ENCODE measurements at places on chromosomes 13 and 19. TPM values are rescaled to one million over a fixed set of nuclear protein-coding genes. Genes with fewer than 3 reads are reported as not detected.

Gene NANOS3
- total RNA-seq = not detected

Gene ADM5
- total RNA-seq = 1.8 TPM

DNA sequence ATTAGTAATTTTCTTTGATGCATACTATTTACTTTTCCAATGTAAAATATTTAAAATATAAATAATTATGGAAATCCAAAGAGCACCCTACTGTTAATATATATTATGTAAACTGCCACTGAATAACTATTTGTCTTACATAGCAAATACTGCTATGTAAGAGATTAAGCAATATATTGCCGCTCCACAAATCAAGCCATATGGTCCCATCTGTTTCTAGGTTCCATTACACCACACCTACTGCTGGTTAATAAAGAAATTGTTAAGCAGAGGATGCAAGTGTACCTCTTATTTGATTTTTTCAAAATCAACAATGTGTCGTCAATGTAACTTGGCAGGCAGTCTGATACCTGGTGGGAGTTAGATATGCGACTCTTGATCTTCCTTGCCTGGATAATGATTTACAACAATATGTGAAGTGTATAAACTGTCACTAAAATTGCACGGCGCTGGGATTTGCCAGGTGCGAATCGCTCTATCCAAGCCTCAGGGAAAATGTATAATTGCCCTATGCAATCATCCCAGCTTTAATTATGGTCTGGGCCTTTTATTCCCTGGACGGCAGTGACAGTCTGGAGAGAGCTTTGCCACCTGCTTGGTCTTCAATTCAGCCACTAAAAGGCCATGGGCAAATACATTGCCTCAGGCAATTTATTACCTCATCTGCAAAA is 16.0 kb downstream of the SMAD9 start:
- H3K4me3 ChIP-seq = no peak overlapping the region
- H3K27ac ChIP-seq = no peak overlapping the region
- no peaks in the 10 kb centered on the region for H3K36me3 ChIP-seq
- no peaks in the 10 kb centered on the region for H3K27me3 ChIP-seq
- no peaks in the 10 kb centered on the region for H3K4me1 ChIP-seq

DNA sequence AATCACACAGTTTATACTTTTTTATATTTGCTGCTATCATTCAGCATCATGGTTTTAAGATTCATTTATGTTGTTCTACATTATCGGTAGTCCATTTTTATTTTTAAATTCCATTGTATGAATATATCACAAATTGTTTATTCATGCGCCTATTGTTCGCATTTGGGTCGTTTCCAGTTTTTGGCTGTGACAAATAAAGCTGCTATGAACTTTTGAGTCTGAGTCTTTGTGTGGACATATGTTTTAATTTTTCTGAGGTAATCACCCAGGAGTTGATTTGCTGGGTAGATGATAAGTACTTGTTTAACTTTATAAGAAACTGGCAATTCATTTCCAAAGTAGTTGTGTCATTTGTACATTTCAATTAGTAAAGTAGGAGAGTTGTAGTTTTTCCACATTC is 74.2 kb upstream of the CSNK1A1L start:
- H3K27ac ChIP-seq = no peak overlapping the region
- DNase-seq = no peak

- no peak overlapping the region for H3K27ac ChIP-seq
- no peaks in the 10 kb centered on the region for H3K4me1 ChIP-seq
- H3K4me3 ChIP-seq = no peak overlapping the region
- H3K27me3 ChIP-seq = peaks cover 82% of the 10 kb centered on the region
Observed at GRCh38 chr13:77423296-77423695, 96.4 kb upstream of the MYCBP2 start.

DNA sequence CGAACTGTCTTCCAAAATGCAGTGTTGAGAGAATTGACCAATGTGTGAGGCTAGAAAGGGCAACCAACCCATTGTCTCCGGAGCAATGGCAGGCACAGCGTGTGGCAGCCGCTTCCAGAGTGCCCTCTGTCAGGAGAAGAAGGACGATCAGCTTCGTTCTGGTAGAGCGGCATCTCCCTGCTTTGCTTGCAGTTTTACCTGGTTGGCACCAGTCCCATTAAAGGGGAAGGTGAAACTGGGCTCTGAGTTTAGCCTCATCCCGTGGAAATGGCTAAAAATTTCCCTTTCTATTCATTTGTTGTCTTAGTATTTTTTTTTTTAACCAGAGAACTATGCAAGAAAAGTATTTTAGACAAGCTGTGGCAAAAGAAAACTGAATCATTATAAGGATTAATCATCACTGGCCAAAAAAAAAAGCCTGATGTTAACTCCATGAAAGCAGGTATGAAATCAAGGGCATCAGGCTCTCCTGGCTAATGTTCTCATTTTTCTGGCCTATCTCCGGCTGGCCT is 81.5 kb upstream of the SLC7A1 start:
- H3K27me3 ChIP-seq = peaks cover 9% of the 10 kb centered on the region
- H3K4me1 ChIP-seq = peaks cover 15% of the 10 kb centered on the region
- no peaks in the 10 kb centered on the region for H3K36me3 ChIP-seq
- DNase-seq = peak; percentile 55

DNA sequence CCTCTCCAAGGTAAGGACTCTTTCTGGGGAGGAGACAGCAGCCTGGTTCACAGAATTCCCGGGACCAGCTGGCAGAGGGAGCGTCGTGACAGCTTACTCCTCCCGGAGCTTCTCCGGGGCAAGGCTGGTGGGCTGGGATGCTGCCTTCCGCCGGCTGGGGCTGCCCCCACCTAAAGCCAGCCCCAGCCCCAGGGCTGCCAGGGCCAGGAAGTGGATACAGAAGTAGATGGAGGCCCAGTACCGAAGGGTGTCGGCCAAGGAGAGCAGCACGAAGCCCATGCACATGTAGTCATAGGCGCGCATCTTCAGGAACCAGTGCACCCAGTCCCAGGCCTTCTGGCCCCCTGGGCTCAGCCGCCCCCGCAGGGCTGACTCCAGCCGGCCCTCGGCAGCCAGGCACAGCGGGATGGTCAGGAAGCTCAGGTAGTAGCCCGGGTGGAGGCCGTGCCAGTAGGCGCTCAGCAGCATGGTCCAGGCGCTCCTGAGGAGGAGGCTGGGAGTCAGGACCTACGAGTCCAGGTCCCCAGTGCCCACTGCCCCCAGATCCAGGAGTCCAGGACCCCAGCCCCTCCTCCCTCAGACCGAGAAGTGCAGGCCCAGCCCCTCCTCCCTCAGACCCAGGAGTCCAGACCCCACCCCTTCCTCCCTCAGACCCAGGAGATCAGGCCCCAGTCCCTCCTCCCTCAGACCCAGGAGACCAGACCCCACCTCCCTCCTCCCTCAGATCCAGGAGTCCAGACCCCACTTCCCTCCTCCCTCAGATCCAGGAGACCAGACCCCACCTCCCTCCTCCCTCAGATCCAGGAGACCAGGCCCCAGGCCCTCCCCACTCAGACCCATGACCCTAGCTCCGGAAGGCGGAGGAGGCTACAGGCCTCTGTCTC is 1.2 kb upstream of the TMC4 start:
- H3K4me1 ChIP-seq = peaks cover 6% of the 10 kb centered on the region
- no peak for DNase-seq
- H3K27ac ChIP-seq = peak overlapping the region; percentile 42
- H3K27me3 ChIP-seq = no peaks in the 10 kb centered on the region

GRCh38 chr13:41586216-41586615 is 128.9 kb downstream of the RGCC start:
- H3K27me3 ChIP-seq = no peaks in the 10 kb centered on the region
- no peak for DNase-seq
- H3K36me3 ChIP-seq = peaks cover 26% of the 10 kb centered on the region
- peaks cover 20% of the 10 kb centered on the region for H3K4me1 ChIP-seq

Gene CLDN10
- total RNA-seq = not detected

GRCh38 chr13:24618011-24618955 is 61.9 kb upstream of the ATP12A start:
- H3K4me1 ChIP-seq = no peaks in the 10 kb centered on the region
- H3K27me3 ChIP-seq = no peaks in the 10 kb centered on the region
- no peak for DNase-seq
- H3K4me3 ChIP-seq = no peak overlapping the region
- no peaks in the 10 kb centered on the region for H3K36me3 ChIP-seq

Gene SLAIN1
- total RNA-seq = not detected

DNA sequence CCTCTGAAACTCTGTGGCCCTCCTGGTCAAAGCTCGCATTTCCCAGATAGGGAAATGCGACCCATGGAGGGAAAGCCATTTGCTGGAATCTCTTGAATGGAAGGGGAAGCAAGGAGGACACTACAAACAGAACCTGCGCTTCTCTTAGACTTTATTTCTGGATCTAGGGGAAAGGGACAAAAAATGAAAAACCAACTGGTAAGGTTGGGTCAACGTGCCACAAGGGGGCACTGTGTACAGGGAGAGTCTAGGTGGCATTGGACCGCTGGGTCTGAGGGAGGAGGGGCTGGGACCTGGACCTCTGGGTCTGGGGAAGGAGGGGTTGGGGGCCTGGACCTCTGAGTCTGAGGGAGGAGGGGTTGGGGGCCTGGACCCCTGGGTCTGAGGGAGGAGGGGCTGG is 5.0 kb downstream of the KLK4 start:
- H3K36me3 ChIP-seq = no peaks in the 10 kb centered on the region
- DNase-seq = peak; percentile 44
- H3K4me1 ChIP-seq = no peaks in the 10 kb centered on the region
- peaks cover 24% of the 10 kb centered on the region for H3K27me3 ChIP-seq
- no peak overlapping the region for H3K4me3 ChIP-seq

- peaks cover 15% of the 10 kb centered on the region for H3K4me1 ChIP-seq
- DNase-seq = peak; percentile 93
Observed at GRCh38 chr13:93169980-93170379, 56.6 kb upstream of the GPC6 start.

- no peaks in the 10 kb centered on the region for H3K27me3 ChIP-seq
- no peak overlapping the region for H3K27ac ChIP-seq
- no peak for DNase-seq
- peaks cover 59% of the 10 kb centered on the region for H3K36me3 ChIP-seq
- no peak overlapping the region for H3K4me3 ChIP-seq
- no peaks in the 10 kb centered on the region for H3K4me1 ChIP-seq
Observed at GRCh38 chr13:51360489-51360888, 21.0 kb downstream of the SERPINE3 start.

Data from MCF 10A (cell line).